Inflammatory macrophage treated with lipopolysaccharide for 1 hour (primary cell): ENCODE measurements at places on chromosomes 1 and 21.

DNA sequence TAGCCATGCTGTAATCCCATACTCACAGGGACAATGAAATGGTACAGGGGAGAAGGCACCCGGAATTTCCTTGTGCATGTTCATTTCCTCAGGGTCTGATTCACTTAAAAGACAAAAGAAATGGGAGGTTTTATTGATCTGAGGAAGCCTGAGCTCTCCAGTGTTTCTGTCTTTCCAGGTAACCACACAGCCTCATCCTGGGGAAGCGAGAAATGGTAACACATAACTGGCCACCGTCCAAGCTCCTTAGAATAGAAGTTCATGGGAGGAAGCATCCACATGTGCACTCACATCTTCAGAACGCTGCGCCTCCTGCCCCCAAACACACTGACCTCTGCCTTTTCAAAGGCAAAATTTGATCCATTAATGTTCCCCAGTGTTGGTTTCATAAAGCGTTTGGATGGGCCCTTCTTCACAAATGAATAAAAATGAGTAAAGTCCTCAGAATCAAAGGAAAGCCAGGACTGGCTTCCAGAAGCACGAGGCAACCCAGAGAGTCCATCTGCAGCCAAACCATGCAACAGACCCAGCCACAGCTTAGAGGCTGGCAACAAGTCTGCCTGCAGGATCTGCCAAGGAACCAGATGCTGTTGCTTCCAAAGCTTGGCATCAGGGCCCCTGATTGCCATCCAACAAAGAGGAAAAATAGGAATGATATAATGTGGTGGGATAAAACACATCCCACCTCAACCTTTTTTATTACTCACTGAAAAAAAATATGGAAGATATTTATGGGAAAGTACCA is 120.3 kb downstream of the ZBTB18 start:
- no peak for DNase-seq

DNA sequence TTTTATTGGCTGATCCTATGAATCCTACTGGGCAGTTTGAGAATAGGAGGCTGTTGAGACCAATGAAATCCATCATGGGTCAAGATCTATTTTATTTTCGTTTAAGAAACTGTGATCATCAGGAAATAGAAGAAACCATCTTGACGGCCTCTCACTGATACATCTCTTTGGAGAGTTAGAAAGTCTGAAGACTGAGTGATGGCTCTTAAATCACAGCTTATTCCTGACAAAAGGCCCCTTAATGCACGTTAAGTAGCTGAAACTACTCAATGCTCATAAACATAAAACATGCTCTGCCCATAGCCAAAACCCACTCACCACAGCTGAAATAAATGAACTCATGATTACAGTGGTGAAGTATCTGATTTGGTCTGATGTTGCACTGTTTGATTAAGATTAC is 784.5 kb upstream of the NEGR1 start:
- DNase-seq: no peak

DNA sequence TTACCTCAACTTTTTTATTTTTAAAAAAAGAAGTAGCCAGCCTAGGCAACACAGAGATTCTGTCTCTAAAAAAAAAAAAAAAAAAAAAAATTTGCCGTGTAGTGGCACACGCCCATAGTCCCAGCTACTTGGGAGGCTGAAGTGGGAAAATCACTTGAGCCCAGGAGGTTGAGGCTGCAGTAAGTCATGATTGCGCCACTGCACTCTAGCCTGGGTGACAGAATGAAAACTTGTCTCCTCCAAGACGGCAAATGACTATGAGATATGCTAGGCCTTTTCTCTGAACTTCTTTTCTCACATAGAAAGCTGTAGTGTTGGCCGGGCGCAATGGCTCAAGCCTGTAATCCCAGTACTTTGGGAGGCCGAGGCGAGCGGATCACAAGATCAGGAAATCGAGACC is 24.7 kb upstream of the PTCH2 start:
- DNase-seq: no peak

GRCh38 chr1:201740086-201740541 is 88.8 kb upstream of the IPO9 start:
- no peak for DNase-seq

GRCh38 chr1:21494196-21494595 is 15.0 kb upstream of the ALPL start:
- DNase-seq: no peak

DNA sequence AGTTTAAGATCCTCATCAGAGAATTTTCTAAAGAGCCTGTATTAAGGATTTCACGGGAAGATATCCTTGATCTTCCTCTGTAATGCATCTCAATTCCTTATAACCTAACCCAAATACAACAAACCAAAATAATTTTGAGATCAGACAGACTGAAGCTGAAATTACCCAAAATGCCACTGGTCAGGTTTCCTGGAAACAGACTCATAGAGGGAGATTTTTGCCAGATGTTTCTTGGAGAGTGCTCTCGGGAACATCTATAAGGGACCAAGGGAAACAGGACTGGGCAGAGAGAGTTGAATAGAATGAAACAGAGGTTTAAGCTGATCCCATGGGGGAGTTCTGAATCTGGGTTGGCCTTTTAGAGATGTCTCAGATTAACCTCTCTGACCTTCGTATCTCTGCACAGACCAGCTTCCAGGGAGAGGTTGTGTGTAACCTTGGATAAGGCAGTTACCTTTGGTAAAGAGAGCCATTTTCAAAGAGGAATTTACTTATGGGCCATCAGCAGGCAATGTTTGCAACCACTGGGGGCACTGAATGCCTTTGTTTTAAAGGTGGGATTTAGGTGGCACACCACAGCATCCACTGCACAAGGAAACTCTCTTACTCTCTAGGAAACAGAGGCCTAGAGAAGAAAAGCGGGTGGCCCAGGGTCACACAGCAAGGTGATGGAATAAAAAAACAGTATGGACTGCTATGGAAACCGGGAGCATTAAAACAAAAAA is 130.8 kb upstream of the SGIP1 start:
- DNase-seq: no peak

DNA sequence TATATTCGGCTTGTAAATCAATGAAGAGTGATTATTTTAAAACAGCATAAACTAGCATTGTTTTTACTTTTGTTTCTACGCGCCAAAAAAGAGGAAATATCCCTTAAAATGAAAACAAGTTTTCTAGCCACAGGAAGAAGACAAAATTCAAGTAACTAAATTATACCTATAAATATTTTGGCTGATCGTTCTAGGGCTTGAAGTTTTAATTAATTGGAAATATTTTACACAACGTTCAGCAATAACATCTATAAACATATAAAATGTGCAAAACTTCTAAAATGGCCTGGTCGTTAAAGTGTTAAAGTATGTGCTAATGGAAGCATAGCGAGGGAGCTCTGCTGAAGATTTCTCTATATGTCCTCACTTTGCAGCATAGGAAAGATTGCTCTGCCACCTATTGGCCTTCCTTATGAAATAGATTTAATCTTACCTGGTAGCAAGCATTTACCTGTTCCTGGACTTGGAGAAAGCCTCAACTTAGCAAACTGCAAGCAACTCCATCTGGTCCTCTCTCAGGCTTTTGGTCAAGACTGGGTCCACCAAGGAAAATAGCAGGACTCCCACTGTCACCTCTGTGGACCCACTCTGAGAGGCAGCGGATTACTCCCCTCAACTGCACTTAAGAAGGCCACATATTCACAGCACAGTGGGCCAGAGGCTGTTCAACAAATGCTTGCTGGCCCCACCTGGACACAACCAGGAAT is 351.3 kb upstream of the RUNX1 start:
- DNase-seq: peak; percentile 42
